Upper lobe of right lung (tissue), 1 donor: ENCODE measurements at places on chromosomes 3 and 15. TPM values are rescaled to one million over a fixed set of nuclear protein-coding genes. Genes with fewer than 3 reads are reported as not detected.

- H3K27me3 ChIP-seq: no peaks in the 10 kb centered on the region
- no peak overlapping the region for H3K4me3 ChIP-seq
- no peak for DNase-seq
- H3K27ac ChIP-seq: no peak overlapping the region
Observed at GRCh38 chr15:64324165-64324877, 31.7 kb downstream of the CSNK1G1 start.

Gene SERINC4
- not detected for total RNA-seq

Gene POLQ
- 0.55 TPM for total RNA-seq

Gene EDEM1
- total RNA-seq: 88.6 TPM

DNA sequence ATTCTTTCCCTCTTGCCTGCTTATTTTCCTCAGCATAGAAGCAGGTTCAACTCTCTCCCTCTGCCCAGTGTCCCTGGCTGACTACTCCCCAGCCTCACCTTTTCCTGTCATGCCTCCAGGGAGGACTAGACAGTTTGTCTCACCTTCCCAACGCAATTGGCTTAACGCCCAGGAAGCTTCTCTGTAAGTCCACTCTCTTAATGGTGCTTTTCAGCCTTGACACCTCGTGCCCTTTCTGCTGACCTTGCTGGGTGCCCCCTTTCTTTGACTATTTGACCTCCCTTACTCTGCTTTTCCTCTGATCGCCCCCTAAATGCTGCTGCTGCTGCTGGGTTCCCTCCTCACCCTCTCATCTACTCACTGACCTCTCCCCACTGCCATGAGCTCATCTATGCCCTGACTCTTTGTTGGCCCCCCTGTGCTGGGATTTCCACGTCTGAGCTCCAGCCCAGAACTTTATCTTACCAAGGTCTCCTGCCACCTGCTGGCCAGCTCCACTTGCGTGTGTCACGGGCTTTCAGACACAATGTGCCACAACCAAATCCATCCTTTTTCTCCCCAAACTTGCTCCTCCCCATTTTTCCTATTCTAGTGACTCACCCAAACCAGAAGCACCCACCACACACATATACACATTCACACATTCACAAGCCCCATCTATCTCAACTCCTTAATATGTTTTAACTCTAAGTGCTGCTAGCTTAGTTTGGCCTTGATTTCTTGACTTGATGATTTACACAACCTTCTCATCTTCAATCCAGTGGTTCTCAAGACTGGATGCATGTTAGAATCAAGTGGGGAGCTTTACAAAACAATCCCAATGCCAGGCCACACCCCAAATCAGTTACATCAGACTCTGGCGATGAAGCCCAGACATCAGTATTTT, 16.6 kb downstream of the EPB42 start:
- no peaks in the 10 kb centered on the region for H3K36me3 ChIP-seq
- H3K4me1 ChIP-seq: no peaks in the 10 kb centered on the region
- peaks cover 4% of the 10 kb centered on the region for H3K27me3 ChIP-seq
- H3K4me3 ChIP-seq: no peak overlapping the region
- H3K27ac ChIP-seq: no peak overlapping the region

Gene RARRES1
- total RNA-seq: 41.5 TPM

DNA sequence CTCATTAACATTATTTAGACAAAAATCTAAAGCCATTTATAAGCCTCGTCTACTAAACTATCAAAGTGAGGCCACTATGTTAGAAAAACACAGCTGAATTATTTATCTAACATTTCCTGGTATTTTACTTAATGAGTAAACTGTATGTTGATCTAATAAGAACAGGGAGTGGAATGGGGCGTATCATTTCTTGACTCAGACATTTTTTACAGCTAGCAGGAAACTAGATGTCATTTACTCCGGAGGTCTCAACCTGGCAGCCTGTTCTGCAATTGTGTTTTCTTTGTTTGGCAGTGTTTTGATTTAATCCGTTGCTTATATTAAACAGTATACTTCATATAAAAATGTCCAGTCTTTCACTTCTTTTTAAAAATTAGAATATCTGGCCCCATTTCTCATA, 79.1 kb upstream of the ABI3BP start:
- H3K36me3 ChIP-seq: no peaks in the 10 kb centered on the region
- H3K4me1 ChIP-seq: peaks cover 4% of the 10 kb centered on the region
- no peak for DNase-seq
- H3K4me3 ChIP-seq: no peak overlapping the region
- no peak overlapping the region for H3K27ac ChIP-seq
- H3K27me3 ChIP-seq: no peaks in the 10 kb centered on the region

DNA sequence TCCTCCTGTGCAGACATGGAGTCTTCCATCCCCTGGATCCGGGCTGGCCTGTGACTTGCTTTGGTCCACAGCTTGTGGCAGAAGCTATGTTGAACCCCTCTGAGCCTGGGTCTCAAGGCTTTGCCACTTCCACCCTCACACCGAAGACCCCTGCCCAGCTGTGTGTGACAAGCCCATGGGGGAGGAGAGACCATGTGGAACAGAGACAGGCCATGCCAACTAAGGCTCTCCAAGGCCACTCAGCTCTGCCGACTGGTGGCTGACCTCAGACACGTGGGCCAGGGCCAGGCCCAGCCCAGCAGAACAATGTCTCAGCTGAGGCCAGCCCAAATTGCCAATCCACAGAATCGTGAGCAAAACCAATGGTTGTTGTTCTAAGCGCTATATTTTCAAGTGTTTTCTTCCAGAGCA, 16.4 kb upstream of the CFAP100 start:
- no peak overlapping the region for H3K4me3 ChIP-seq
- no peaks in the 10 kb centered on the region for H3K27me3 ChIP-seq
- peak; percentile 53 for DNase-seq

Gene TEX55
- total RNA-seq: not detected

Gene MRPS11
- total RNA-seq: 33.7 TPM
